ENCODE measurements at places on chromosomes 5 and 9. TPM values are rescaled to one million over a fixed set of nuclear protein-coding genes. Genes with fewer than 3 reads are reported as not detected.

DNA sequence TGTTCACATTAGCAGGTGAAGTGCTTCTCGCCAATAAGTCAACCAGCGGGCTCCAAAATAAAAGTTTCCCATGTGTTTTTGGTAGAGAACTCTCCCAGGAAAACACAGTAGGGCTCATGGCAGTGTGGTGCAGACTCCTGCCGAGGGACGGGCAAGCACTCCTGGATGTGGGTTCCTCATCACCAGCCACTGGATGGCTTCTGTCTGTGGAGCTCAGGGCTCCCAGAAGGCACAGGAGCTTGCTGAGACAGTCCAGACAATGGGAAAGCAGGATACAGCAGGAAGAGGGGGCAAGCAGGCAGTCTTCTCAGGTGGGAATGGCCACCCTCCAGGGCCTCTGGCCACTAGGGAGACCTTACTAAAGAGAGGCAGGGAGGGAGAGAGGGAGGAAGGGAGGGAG is 142.4 kb downstream of the HSD17B3 start:
- no peak for DNase-seq

GRCh38 chr5:126995039-126995438 is 35.3 kb downstream of the MARCHF3 start:
- no peak for DNase-seq

- no peak for DNase-seq
These were observed 438.6 kb downstream of the AGTPBP1 start for GRCh38 chr9:85302938-85303756.

DNA sequence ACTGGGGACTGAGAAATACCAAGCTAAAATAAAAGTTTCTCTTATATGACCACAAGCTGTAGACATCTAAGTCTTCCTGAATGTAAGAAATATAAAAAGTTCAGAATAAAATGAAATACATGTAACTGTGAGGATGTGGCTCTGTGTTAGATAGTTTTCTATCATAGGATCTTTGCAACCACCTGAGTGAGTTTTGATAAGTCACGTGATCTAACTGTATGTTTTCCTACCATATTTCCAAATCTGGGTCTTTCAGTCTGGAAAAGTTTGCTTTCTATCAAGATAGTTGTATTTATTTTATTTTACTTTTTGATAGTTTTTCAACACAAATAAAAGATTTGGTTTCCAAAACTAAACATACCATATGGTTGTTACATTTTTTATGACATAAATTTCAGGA is 1905.8 kb upstream of the ACO1 start:
- no peak for DNase-seq

GRCh38 chr5:57692582-57693487 is 210.2 kb upstream of the ACTBL2 start:
- DNase-seq, result peak; percentile 87

DNA sequence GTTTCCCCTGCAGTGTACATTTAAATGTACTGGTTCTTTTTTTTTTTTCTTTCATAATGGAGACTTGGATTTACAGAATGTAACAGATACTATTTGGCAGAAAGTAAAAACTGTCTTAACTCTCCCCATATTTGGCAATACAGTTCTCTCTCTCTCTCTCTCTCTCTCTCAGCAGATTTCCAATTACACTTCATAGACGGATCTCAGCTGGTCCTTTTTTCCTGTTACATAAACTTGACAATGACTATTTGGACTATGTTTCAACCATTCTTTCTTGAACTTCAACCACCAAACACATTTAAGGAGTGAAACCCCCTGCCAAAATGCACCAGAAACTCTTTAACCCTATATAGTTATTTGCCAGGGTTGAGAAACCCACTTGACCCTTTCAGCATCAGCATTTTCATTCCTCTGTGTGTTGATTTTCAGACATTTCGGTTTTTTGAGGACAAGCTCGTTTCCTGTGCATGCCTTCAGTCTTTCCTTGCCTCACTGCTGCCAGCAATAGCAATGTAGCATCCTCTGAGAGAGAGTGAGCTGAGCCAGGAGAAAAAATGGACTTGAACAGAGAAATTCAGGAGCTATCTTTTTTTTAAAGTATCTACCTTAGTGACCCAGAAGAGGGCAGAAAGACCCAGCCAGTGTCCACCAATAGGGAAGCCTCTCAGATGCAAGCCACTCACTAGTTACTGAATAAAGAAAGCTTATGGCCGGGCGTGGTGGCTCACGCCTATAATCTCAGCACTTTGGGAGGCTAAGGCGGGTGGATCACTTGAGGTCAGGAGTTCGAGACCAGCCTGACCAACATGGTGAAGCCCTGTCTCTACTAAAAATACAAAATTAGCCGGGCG is 26.0 kb upstream of the GNA14 start:
- DNase-seq, result no peak

EDIL3 gene
- 39.4 TPM for total RNA-seq

ADAMTSL2 gene
- total RNA-seq, result not detected

MTAP gene
- 55.3 TPM for total RNA-seq

CCL28 gene
- total RNA-seq, result not detected

KIF4B gene
- total RNA-seq, result not detected

C9orf153 gene
- 0.40 TPM for total RNA-seq
